H9 (cell line): ENCODE measurements at places on chromosomes 7 and 10.

DNA sequence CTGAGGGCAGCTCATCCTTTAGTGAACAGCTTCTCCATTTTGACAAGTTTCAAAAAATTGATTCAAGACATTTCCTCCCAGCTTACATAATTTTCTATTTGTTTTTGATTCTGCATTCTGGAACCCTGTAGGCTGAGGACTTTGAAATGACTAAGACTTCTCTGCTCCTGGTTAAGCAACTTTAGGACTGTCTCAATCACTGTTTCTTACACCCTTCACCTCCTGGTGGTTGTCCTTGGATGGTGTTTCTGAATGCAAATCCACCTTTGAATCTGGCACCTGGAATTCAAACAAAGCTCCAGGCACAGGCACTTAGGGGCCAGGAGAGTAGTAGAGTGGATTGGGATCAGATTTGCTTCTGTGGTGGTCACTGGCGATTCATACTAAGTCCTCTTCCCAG lies 595.5 kb downstream of the LRMDA start:
- H3K4me1 ChIP-seq = no peaks in the 10 kb centered on the region
- no peak overlapping the region for H3K4me3 ChIP-seq
- DNase-seq = no peak
- H3K27me3 ChIP-seq = no peaks in the 10 kb centered on the region

DNA sequence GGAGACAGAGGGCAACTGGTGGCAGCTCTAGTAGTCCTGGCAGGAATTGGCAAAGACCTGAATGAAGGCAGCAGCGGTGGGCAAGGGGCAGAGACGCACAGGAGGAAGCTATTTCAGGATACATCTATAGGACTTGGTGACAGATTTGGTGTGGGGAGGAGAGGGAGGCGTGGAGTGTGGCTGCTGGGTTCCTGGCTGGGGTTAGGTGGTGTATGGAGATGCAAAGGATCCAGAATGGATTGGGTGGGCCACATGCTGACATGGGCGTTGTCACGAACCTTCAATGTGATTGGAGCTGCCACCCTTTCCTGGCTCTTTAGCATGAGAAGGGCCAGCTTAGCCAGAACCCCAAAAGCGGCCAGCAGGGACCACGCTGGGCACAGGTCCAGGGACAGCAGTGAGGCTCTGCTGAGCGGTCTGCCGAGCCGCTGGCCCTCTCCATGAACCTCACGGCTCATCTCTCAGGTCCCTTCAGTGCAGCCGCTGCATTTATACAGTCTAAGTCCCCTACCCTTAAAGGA lies 10.2 kb upstream of the ADCY1 start:
- peak overlapping the region; percentile 22; the same call in 1 of the 2 replicates for H3K4me3 ChIP-seq
- no peaks in the 10 kb centered on the region for H3K27me3 ChIP-seq
- peaks cover 15% of the 10 kb centered on the region; the same call in 1 of the 2 replicates for H3K4me1 ChIP-seq
- H3K27ac ChIP-seq = no peak overlapping the region
- H3K36me3 ChIP-seq = peaks cover 10% of the 10 kb centered on the region
- DNase-seq = no peak

- no peaks in the 10 kb centered on the region for H3K36me3 ChIP-seq
- H3K27me3 ChIP-seq = no peaks in the 10 kb centered on the region
- no peak overlapping the region for H3K4me3 ChIP-seq
- H3K4me1 ChIP-seq = peaks cover 3% of the 10 kb centered on the region; the same call in 1 of the 2 replicates
These were observed 3.2 kb downstream of the IL6 start for GRCh38 chr7:22730066-22730710.

DNA sequence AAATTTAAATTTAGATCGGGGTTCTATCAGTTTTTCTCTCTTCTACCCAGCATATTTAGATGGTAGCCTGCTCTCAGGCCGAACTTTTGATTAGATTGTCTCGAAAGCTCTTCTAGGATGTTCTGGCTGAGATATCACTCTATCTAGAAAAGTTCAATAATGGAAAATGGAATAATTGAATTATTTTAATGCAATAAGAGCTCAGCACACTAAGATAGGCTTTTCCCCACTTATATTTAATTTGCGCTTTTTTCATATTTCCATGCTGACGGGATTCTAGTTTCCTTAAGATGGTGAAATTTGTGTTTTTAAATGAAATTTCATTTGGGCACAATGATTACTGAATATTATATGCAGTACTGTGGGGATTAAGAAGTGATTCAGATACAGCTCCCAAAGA lies 73.7 kb downstream of the PIK3CG start:
- H3K36me3 ChIP-seq = no peaks in the 10 kb centered on the region; the same call in 1 of the 3 replicates
- no peaks in the 10 kb centered on the region for H3K27me3 ChIP-seq
- no peak overlapping the region for H3K27ac ChIP-seq

DNA sequence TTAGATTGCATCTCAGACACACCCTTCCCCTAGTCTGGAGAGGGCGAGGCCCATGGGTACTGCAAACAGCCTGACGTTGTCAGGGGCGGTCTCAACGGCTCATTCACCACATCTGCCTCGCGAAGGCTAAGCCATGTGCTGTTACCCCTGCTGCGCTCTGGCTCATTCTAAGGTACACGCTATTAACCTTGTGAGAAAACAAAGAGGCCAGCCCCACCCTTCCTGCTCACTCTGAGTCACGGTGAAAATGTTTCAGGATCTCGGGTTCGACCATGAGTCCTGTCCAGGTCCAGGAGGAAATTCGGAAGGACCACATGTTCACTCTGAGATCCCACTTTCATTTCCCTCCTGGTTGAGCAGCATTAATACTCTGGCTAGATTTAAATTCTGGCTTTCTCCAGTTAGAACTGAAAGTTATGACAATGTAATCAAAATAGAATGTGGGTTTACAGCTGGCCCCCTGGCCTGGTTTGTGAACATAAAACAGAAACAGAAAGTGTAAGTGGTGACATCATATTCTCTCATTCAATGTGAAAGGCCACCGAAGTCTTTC lies 55.2 kb downstream of the EGFR start:
- no peak overlapping the region for H3K4me3 ChIP-seq
- H3K27me3 ChIP-seq = no peaks in the 10 kb centered on the region
- H3K4me1 ChIP-seq = no peaks in the 10 kb centered on the region
- H3K36me3 ChIP-seq = no peaks in the 10 kb centered on the region; the same call in 2 of the 3 replicates
- no peak overlapping the region for H3K27ac ChIP-seq
- peak; percentile 34 for DNase-seq

DNA sequence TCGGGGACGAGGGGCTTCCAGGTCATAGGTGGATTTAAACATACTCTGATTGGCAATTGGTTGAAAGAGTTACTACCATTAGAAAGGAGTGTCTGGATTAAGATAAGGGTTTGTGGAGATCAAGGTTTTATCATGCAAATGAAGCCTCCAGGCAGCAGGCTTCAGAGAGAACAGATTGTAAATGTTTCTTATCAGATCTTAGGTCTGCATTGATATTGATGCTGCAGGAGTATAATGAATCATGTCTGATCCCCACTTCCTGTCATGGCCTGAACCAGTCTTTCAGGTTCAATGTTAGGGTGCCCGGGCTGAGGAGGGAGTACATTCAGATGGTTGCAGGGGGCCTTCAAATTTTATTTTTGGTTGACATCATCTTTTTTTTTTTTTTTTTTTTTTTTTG lies 51.4 kb downstream of the SH3PXD2A start:
- no peaks in the 10 kb centered on the region for H3K27me3 ChIP-seq
- peak overlapping the region; percentile 66; the same call in 2 of the 3 replicates for H3K4me3 ChIP-seq
- H3K36me3 ChIP-seq = no peaks in the 10 kb centered on the region
- peaks cover 2% of the 10 kb centered on the region; the same call in 1 of the 2 replicates for H3K4me1 ChIP-seq

DNA sequence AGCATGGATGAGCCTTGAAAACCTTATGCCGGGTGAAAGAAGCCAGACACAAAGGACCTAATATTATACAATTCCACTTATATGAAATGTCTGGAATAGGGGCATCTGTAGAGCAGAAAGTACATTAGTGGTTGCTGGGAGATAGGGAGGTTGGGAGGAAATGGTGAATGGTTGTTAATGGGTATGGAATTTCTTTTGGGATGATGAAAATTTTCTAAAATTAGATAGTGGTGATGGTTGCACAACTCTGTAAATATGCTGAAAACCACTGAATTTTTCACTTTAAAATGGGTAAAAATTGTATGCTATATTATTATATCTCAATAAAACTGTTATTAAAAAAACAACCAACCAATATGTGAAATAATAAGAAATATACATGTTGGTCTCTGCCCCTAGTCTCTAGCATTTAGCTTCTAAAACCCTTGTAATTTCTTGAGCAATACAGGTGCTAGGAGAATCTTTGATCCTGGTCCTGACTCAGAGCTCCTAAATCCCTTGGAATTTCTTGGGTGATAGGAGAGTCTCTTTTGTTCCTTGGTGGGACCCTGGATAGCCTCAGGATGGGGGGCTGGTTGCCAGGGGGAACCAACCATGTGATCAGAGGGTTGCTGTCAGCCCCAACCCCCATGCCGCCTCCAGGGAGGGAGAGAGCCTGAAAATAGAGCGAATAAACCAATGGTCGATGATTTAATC lies 64.0 kb downstream of the TACR2 start:
- no peaks in the 10 kb centered on the region; the same call in 1 of the 2 replicates for H3K4me1 ChIP-seq
- no peak for DNase-seq
- H3K27ac ChIP-seq = no peak overlapping the region
- no peak overlapping the region for H3K4me3 ChIP-seq

DNA sequence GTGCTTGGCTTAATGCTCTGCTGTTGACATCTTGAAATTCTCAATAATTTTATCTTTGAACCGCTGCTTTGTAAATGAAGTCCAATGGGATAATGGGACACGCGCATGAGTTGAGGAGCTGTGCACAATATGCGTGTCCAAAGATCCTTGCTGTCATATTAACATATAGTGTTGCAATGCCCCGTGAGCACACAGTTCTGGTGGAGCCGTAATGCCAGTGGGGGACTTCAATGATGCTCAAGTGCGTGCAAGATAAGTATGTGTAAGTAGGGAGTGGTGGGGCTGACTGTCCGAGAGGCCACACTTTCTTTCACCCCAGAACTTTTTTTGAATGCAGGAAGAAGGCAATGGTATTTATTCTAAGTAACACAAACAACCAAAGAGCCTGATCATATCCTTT lies 77.4 kb upstream of the HPS1 start:
- no peaks in the 10 kb centered on the region for H3K27me3 ChIP-seq
- DNase-seq = no peak
- H3K27ac ChIP-seq = no peak overlapping the region
- no peak overlapping the region for H3K4me3 ChIP-seq
- no peaks in the 10 kb centered on the region for H3K36me3 ChIP-seq

- H3K27ac ChIP-seq = no peak overlapping the region
- H3K4me3 ChIP-seq = no peak overlapping the region
- no peak for DNase-seq
These were observed 695.8 kb downstream of the TYW1 start for GRCh38 chr7:67692425-67692824.

DNA sequence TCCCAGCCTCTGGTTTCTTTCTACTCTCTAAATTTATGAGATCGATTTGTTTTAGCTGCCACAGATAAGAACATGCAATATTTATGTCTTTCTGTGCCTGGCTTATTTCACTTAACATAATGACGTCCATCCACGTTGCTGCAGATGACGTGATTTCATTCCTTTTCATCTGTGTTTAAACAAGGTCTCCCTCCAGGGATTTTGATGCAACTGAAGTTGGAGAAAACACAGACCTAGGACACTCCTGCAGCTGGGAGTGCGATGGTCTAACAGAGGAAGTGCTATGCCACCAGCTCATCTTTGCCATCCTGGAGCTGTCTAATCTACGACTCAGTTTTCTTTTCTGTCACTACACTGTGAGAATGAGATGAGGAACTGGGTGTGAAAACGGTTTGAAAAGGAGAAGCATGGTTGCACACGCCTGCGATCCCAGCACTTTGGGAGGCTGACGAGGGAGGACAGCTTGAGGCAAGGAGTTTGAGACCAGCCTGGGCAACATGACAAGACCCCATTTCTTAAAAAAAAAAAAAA lies 1.5 kb upstream of the KCTD7 start:
- H3K4me3 ChIP-seq = peak overlapping the region; percentile 45
- H3K27ac ChIP-seq = no peak overlapping the region
- H3K27me3 ChIP-seq = no peaks in the 10 kb centered on the region
- no peaks in the 10 kb centered on the region for H3K4me1 ChIP-seq
- peaks cover 7% of the 10 kb centered on the region for H3K36me3 ChIP-seq
- no peak for DNase-seq

GRCh38 chr7:55030314-55030713 lies 11.5 kb downstream of the EGFR start:
- no peaks in the 10 kb centered on the region for H3K36me3 ChIP-seq
- no peak overlapping the region for H3K4me3 ChIP-seq
- H3K4me1 ChIP-seq = no peaks in the 10 kb centered on the region
- no peak overlapping the region for H3K27ac ChIP-seq
- H3K27me3 ChIP-seq = no peaks in the 10 kb centered on the region

DNA sequence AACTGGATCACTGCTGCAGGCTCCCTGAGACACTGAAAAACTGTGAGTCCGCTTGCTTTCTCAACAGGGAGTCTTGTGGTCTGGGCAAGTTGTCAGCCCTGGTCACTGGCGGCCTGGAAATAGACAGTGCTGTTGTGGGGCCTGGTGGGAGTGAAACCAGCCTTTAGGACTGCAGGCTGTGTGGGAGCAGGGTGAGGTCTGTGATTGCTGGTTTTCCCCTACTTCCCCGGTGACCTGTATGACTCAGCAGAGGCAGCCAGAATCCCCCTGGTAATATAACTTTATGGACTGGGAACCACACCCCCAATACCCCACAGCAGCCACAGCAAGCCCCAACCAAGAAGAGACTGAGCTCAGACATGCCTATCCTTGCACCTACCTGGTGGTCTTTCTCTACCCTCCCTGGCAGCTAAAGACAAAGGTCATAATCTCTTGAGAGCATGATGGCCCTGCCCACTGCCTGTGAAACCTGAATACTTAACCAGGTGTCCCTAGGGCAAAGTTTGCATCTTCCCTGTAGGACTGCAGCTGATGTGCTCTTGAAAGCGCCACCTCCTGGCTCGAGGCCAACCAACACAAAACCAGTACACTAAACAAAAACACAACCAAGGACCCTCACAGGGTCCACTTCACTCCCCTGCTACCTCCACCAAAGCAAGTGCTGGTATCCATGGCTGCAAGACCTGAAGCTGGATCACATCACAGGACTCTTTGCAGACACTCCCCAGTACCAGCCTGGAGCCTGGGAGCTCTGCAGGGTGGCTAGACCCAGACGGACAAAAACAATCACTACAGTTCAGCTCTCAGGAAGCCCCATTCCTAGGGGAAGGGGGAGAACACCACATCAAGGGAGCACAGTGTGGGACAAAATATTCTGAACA lies 7.2 kb upstream of the ADAM22 start:
- H3K4me3 ChIP-seq = peak overlapping the region; percentile 26; the same call in 1 of the 2 replicates
- no peaks in the 10 kb centered on the region for H3K36me3 ChIP-seq
- no peaks in the 10 kb centered on the region for H3K27me3 ChIP-seq

DNA sequence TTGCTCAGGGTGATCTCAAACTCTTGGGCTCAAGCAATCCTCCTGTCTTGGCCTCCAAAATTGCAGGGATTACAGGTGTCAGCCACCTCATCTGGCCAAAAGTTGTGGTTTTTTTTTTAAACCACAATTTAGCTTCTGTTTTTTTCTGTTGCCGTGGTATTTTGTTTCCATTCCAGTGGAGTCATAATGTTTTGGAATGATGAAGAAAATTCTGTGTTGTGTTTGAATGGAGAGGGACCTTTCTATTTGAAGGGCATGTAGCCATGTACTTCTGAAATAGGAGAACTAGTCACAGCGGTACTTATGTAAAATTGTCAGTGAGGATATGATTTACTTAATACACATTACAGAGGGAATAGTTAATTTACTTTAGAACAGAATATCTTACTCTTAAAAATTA lies 201.3 kb downstream of the ARL4A start:
- no peak for DNase-seq
- no peaks in the 10 kb centered on the region for H3K4me1 ChIP-seq
- H3K4me3 ChIP-seq = no peak overlapping the region
- H3K36me3 ChIP-seq = no peaks in the 10 kb centered on the region
- H3K27me3 ChIP-seq = no peaks in the 10 kb centered on the region
